ENCODE measurements at places on chromosomes 7 and 10.

DNA sequence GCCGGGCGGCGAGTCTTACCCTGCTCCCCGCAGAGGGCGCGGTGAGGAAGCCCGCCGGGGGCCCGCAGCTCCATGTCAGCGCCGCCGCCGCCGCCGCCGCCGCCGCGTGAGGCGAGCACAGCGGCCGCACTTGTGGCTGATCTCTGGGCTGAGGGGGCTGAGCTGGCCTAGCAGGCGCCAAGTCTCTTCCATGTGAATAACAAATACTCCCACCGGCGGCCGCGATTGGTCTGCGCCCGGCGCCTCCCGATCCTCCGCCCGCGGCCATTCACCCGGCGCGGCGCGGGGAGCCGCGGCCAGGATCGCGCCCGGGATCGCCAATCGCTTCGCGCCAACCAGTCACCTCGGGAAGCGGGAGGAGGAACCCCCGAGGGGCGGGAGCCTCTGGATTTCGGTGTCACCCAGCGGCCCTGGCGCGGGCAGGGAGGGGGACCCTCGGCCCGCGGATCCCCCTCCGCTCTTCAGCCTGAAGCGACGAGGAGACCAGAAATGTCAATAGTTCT lies at the start of gene GRM8:
Gene GRM8, minus strand, starts transcription at position 164 of the 503 bp plus-strand sequence.
- DNase-seq = peak; percentile 58

- no peak for DNase-seq
These were observed 170.1 kb downstream of the ST7 start for GRCh38 chr7:117123311-117123926.

- no peak for DNase-seq
These were observed 87.1 kb downstream of the POLR1F start for GRCh38 chr7:19621740-19622139.

- DNase-seq = no peak
These were observed 276.0 kb downstream of the RPS24 start for GRCh38 chr10:78309536-78310237.

DNA sequence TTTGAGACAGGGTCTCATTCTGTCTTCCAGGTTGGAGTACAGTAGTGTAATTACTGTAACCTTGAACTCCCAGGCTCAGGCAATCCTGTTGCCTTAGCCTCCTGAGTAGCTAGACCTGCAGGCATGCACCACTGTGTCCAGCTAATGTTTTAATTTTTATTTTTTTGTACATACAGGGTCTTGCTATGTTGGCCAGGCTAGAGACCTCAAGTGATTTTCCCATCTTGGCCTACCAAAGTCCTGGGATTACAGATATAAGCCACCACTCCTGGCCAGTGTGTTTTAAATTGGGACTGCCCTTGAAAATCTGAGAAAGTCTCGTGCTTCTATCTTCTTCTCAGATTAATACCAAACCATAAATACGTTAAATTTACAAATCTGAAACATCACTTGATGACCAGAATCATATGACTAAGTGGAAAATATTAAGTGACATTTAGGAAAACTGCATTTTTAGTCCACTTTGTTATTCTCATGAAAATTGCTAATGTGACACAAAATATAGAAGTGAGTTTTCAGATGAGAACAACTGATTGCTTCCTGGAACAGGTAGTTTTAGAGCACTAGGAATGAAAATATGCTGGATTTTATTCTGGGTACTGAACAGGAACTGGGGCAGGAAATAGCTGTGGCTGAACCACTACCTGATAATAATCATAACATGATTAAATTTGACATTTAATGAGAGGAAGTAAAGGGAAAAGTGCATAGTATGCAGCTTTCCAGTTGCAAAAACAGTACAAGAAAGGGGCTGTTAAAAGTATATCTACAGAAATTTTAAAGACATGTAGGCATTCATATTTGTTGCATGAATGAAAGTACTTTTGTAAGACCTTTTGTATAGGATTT lies 4.2 kb downstream of the PHTF2 start:
- DNase-seq = no peak

DNA sequence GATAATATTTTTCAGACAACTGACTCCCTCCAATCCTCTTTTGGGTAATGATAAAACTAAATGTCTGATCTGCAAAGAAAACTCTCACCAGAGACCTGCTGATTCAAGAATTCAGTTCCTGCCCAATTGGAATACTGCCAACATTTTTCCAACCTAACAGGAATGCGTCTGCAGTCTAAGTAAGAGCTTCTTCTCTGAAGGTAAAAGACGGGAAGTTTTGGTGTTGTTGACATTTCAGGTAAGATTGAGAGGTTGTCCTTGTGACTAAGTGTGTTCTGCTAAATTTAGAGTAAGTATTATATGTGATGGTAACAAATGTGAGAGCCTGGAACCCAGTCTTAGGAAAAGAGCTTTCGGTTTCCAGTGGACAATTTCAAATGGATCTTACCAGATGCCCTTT lies 17.6 kb downstream of the IFIT5 start:
- peak; percentile 54 for DNase-seq

DNA sequence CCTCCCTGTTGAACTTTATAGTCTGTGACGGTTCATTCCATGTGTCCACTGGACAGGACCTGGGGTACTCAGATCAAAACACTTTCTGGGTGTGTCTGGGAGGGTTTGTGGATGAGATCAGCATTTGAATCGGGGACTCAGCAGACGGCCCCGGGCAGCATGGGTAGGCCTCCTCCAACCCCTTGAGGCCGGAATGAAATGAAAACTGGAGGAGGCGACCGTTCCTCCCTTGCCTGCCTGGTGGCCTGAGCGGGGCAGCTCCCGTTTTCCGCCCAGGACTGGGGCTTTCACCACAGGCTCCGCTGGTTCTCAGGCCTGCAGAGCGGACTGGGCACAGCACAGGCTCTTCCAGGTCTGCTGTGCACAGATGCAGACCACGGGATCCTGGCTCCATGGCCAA lies 247.7 kb downstream of the MAD1L1 start:
- DNase-seq = no peak

DNA sequence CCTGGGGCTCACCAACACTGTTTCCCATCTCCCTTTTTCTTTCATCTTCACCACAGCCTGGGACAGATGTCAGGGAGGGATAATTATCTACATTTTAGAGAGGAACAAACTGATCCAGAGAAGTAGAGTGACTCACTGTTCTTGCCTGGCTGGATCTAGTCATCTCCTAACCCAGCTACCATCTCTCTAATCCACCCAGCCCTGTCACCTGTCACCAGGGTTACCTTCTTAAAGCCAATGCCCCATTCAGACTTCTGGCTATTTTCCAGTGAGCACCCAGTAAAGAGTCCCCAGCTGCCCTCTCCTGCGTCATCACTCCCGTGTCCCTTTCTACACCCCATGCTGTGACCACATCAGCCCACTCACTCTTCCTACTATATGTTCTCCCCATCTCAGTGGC lies 68.4 kb upstream of the DUSP5 start:
- no peak for DNase-seq

DNA sequence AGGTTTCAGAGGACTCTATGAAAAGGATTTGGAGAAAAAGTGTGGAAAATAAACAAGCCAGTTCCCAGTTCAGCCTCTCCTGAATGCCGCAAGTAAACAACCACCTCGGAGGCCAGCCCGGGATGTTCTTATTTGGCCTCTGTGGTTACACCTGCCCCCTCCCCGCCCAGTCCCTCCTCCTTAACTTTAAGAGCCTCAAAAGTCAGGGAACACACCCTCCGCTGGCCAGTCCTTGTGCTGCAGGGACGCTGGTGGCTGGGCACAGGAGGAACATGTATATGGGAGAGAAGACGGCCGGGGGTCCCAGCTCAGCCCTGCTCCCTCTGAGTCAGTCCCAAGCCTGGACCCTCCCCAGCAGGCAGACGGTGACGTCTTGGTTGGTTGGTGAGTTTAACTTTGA lies 6.1 kb downstream of the CHST3 start:
- DNase-seq = peak; percentile 62

GRCh38 chr10:103583871-103584215 lies 90.3 kb downstream of the NEURL1 start:
- no peak for DNase-seq

- DNase-seq = peak; percentile 55
These were observed 88.2 kb upstream of the IMMP2L start for GRCh38 chr7:111650456-111650999.

DNA sequence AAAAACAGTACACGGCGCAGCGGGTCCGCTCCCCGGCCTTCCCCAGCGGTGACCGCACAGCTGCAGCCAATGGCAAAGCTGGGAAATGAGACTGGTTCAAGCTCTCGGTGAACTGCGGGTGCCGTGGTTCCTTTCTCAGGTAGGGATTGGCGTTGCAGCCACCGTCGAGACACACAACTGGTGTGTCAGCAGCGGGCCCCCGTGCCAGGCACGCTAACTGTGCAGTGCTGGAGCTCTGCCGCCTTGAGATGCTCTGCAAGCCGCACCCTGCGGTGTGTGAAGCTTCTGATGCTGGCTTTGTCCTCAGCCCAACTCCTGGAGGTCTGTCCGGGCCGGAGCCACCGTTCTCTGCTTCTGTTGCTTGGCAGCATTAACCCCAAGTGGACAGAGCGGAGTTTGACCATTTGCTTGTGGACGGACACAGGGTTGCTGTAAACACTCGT lies 20.6 kb upstream of the NKX6-2 start:
- no peak for DNase-seq

DNA sequence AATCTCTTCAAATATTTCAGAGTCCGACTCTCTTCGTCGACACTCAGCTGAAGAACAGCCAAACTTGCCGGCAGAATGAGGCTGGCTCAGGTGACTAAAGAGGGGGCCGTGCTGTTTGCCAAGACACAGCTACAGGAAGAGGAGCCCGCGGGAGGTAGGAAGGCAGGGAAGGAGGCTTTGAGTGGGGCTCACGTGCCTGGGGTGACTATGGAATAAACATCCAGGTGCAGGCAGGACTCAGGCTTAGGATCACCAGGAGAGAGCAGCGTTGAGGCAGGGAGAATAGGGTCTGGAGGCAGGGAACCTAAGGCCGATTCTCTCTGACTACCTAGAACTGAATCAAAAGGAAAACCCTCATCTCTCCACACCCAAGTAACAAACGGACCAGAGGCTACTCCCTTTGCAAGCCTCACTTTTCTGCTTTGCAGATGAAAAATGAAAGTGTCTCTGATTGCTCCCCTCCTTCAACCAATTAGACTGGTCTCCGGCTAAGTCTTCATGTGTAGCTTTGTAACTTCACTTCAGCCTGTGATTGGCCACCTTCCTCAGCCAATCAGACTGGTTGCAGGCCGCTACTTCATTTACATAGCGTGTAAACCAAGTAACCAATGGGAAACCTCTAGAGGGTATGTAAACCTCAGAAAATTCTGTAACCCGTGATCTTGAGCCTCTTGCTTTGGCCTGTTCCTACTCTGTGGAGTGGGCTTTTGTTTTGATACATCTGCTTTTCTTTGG lies 19.7 kb upstream of the BNIP3 start:
- DNase-seq = no peak

- DNase-seq = no peak
These were observed 342 bp downstream of the OR2A25 start for GRCh38 chr7:144069953-144070352.

GRCh38 chr7:41182782-41183181 lies 520.1 kb downstream of the INHBA start:
- no peak for DNase-seq

GRCh38 chr7:71198887-71199286 lies 66.9 kb downstream of the GALNT17 start:
- DNase-seq = no peak

DNA sequence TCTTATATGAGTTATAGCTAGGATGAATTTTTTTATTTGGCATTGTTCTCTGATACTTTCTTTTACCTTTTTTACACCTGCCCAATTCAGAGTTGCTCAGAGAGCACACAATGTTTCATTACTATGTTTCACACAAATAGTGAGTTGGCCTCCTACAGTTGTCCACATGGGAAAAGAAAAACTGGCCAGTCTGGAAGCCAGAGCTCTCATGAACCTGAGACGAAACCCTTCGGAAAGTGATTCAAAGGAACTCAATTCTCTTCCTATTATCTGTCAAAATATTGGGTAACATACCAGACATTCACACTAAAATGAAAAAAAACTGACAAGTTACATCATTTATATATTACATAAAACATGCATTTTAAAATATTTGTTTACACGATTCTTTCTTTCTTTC lies 15.3 kb downstream of the SCRN1 start:
- no peak for DNase-seq

- no peak for DNase-seq
These were observed 56.3 kb downstream of the NUDCD3 start for GRCh38 chr7:44434201-44434600.

DNA sequence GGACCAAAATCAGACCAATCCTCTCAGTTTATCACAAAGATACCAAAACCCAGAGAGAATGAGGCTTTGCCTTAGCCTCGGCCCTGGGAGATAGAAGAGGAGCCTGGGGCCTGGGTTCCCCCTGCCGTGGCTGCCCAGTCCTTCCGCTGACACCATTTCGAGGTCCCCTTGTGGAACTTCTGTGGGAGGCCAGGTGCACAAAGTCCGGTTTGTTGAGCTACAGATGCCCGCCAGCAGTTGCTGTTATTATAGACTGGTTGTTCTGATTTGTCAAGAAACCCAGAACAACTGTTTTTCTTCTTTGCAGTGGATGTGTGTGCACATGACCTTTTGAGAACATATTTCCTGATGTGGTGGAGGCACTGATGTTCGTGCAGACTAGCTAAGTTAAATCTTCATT lies 47.6 kb downstream of the CUX1 start:
- DNase-seq = no peak

DNA sequence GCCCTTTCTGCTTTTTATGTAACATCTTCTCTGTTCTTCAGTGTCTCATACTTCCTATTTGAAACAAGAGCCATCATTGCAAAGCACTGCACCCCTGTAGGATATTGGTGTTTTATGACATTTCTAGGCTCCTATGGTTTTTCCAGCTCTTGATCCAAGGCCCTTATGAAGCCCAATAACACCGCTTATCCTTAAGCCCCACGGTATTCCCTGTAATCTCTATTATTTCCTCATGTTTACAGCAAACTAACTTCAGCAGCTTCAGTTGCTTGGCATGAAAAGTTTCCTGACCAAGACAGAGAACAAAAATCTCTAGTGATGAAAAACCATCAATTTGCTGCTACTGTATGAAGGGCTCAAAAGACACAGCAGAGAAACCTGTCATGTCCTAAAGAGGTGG lies 34.1 kb upstream of the TES start:
- DNase-seq = no peak

GRCh38 chr7:15921576-15921975 lies 235.1 kb upstream of the MEOX2 start:
- DNase-seq = peak; percentile 75

GRCh38 chr10:20254078-20254477 lies 437.8 kb downstream of the PLXDC2 start:
- DNase-seq = no peak

- no peak for DNase-seq
These were observed 285.0 kb downstream of the PRPF18 start for GRCh38 chr10:13871776-13872175.

DNA sequence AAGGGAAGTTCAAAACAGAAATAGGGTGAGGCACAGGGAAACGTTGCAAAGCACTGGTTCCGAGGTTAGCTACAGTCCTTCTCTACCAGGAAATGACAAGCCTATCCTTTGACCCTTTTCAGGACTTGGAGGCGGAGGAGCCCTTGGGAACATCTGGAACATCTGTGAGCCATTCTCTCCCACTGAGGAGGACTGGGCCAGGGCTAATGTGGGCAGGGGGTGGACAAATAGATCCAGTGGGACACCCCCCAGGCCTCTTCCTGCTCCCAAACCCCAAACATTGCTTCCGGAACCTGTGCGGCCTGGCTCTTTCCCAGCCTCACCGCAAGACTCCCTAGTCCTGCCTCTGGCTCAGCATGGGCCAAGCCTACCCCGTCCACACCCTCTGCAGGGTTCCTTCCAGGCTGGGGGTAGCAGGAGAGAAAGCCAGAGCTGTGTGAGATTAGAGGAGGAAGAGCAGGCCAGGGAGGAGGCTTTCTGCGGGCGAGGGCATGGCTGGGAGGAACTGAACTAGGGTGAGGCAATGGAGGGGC lies 36.5 kb downstream of the GHRHR start:
- DNase-seq = no peak

Measured in foreskin fibroblast (primary cell).